ENCODE measurements at places on chromosomes 2 and 18.

GRCh38 chr2:216405588-216405987 is 6.7 kb upstream of the SMARCAL1 start:
- DNase-seq, result no peak

GRCh38 chr2:38030635-38031355 is 45.2 kb downstream of the CYP1B1 start:
- DNase-seq, result no peak

GRCh38 chr18:73980289-73980979 is 167.2 kb downstream of the FBXO15 start:
- DNase-seq, result peak; percentile 25

DNA sequence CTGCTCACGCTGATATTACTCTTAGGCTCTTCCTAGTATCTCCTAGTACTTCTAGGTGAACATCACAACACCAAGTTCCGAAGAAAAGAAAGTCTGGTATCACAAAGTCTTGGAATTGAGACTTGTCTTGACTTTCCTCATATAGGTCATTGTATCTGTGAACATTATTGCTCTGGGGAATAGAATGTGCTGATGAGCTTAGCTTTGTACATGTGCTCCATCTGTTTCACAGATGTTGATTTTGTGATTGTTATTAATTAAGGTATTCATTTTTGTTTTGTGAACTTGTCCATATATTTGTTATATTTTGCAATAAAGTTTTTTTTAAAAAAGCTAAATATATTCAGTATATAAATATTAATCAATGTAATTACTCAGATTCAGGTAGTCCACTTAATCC is 111.7 kb downstream of the BABAM2 start:
- no peak for DNase-seq

DNA sequence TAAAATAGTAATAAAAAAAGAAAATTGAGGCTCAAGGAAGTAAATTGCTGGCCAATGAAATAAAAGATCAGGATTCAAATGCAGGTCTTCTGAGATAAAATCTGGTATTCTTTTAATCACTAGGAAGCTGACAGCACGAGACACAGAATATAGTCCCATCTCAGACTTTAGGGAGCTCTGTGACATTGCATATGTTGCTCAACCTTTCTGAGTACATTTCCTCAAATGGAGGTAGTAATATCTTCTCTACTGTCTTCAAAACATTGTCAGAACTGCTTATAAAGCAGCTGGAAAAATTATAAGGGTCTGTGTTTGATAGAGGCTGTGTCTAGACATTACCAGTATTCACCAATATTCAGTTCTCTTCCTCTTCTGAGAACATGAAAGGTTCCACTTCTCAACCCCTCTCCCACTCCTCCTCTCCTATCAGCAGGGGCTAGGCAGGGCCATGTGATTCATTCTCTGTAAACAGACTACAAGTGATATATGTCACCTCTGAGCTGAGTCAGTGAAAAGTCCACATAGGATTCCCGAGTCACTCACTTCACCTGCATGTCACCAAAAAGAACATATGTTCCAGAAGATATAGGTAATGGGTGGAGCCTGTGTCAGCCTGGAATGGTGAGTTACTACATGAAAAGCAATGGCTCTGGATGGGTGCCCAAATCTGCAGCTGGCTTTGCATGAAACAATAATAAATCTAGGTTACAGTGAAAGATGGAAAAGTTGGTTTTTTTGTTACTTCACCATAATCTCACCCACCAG is 7.1 kb downstream of the KCNE4 start:
- DNase-seq, result peak; percentile 31

- no peak for DNase-seq
Observed at GRCh38 chr18:40283560-40283959, 1671.5 kb upstream of the PIK3C3 start.

- no peak for DNase-seq
Observed at GRCh38 chr2:127672341-127673224, 2.7 kb downstream of the LIMS2 start.

DNA sequence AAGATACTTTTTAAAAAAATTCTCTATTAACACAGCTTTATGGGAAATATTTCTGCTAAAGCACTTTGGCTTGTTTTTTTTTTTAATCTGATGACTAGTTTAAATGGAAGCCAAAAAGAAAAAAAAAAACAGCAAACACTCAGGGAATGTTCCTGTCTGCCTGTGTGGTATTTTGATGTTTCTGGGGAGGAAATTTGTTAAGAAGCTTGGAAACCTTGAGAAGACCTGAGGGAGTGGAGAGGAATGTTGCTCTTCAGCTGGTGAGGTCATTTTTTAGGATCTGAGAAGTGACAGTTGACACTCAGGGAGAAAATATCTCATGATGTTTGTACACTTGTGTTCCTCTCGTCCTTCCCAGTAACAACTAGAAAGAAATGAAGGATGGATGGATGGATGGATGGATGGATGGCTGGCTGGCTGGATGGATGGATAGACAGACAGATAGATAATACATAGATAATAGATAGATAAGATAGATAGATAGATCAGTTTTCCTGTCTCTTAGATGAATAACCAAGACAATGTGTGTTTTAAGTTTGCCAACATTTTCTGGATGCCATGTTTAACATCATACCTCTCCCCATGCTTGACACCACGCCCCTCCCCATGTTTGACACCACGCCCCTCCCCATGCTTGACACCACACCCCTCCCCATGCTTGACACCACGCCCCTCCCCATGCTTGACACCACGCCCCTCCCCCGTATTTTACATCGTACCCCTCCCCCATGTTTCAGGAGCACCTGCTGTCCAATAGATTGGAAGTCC is 84.8 kb downstream of the CTIF start:
- DNase-seq, result no peak

DNA sequence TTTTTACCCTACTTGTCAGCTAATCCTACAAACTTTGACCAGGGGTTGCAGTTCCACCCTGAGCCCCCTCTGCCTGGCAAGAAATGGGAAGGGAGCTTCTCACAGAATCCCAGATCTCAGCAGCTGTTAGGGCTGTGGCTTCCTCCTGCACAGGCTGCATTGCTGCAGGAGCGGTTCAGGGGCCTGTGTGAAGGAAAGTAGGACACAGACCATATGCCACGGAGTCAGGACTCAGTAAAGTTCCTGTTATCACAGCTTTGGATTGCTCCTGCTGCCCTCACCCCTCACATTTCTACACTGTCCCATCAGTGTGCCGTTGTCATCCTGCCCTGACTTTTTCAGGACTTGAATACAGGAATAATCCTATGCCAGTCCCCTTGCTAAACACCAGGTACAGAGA is 62.8 kb upstream of the SP3 start:
- DNase-seq, result no peak

DNA sequence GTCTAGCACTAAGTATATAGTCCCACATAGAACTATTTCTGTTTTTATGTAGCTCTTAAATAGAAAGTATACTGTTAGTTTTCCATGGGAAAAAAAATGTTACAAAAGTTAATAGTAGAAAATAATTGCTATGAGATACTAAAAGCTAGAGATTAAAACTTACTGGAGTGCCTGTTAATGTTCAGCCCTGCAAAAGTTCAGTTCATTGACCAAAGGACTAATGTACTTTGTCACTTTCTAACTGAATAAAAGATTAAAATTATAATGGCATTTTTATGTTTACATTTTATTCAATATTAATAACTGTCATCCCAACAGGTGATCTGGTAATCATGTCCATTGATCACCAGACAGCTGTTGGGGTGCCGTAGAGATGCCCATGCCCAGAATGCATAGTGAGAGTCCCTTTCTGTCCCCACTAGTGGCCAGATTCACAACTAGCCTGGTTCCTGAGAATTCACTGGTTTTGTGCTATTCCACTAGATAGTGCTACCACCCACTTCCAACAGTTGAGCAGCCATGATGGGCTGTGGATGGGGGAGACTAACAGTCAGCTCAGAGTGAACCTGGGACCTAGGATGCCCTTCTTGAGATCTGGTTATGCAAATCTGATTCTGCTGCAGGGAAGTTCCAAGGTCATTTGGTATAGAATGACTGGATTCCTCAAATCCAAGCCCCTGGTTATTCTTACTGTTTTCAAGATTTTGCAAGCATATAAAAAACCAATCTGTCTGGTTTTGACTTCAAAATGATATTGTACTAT is 57.8 kb downstream of the AFTPH start:
- DNase-seq, result no peak

GRCh38 chr2:178860551-178860950 is 53.3 kb upstream of the TTN start:
- no peak for DNase-seq

GRCh38 chr2:173667415-173667814 is 297.8 kb downstream of the SP3 start:
- DNase-seq, result peak; percentile 30

DNA sequence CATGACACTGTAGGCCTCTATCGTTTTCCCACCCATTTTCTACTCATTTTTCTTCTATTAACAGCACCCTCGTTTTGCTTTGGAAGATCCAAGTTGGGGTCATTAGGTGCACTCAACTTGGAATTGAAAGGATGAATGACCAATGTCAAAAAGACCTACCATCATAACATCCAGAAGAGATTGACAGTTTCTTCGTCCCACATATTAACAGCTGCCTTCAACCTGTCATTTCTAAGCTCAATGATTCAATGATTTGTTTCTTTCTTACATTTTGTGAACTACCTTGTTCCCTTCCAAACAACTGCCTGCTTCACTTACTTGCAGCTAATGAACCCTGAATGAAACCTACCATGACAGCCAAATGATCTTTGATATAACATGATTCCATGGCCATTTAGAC is 224.0 kb upstream of the KCNH7 start:
- no peak for DNase-seq

- DNase-seq, result no peak
Observed at GRCh38 chr2:237757616-237758015, 41.0 kb upstream of the RBM44 start.

GRCh38 chr2:200930947-200931626 is 32.4 kb downstream of the ORC2 start:
- no peak for DNase-seq

GRCh38 chr2:236661061-236661761 is 91.6 kb downstream of the ACKR3 start:
- DNase-seq, result no peak

- DNase-seq, result no peak
Observed at GRCh38 chr2:127559454-127559853, 24.0 kb downstream of the MYO7B start.

DNA sequence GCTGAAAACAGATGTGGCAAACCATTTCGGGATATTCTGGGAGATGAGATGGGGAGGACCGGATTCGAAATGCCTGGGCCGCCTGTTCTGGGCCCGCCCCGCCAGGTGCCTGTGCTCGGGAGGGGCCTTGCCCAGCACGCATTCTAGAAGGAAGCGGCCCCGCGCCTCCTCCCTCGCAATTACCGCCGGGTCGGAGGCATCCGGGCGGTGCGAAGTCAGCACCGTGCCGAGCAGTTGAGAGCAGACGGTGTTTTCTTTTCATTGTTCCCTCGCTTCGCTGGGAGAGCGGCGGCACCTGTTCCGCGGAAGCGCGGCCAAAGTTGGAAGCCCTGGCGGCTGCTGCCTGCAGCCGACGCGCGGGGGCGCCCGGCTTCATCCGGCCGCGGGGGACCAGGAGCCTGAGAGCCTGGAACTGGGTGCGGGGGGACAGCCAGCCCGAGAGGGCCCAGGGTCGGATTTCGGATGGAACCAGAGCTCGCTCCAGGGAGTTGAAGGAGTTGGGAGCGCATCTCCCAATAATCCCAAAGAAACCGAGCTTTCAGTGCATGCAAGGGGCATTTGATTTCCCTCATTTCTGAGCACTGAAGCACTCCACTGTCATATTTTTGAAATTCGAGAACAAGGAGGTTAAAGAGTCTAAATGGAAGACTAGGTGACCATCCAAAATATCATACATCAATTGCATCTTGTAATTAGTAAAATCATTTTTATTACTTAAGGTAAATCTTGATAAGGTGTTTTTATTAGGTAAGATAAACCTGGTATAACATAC is 241.8 kb upstream of the RAB12 start:
- DNase-seq, result peak; percentile 92

- DNase-seq, result no peak
Observed at GRCh38 chr18:63142594-63143225, 176.9 kb downstream of the BCL2 start.

DNA sequence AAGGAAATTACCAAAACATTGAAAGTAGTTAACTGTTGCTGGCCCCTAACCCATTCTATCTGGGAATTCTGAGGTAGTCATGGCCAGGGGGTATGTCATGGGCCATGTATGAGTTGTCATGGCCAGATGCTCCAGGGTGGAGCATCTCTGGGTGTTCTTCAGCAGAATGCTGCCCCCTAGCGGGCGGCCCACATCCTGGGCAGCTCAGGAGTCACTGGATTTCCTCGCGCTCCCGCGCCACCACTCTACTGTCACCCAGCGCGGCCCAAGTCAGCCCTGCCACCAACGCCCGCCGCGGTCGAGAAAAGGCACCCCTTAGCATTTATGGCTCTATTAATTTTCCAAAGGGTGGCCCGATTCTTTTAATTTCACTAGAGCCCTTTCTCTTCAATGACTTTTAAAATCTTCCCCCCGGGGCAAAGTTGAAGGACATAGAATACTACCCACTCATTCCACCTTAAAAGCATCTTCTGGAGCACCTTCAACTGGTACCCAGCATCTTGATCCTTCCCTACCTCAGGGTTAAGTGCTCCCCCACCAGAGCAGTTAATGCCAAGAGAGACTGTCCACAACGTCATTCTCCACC is 41.6 kb downstream of the PKDCC start:
- no peak for DNase-seq

- DNase-seq, result no peak
Observed at GRCh38 chr2:24985511-24985910, 13.8 kb upstream of the DNAJC27 start.

DNA sequence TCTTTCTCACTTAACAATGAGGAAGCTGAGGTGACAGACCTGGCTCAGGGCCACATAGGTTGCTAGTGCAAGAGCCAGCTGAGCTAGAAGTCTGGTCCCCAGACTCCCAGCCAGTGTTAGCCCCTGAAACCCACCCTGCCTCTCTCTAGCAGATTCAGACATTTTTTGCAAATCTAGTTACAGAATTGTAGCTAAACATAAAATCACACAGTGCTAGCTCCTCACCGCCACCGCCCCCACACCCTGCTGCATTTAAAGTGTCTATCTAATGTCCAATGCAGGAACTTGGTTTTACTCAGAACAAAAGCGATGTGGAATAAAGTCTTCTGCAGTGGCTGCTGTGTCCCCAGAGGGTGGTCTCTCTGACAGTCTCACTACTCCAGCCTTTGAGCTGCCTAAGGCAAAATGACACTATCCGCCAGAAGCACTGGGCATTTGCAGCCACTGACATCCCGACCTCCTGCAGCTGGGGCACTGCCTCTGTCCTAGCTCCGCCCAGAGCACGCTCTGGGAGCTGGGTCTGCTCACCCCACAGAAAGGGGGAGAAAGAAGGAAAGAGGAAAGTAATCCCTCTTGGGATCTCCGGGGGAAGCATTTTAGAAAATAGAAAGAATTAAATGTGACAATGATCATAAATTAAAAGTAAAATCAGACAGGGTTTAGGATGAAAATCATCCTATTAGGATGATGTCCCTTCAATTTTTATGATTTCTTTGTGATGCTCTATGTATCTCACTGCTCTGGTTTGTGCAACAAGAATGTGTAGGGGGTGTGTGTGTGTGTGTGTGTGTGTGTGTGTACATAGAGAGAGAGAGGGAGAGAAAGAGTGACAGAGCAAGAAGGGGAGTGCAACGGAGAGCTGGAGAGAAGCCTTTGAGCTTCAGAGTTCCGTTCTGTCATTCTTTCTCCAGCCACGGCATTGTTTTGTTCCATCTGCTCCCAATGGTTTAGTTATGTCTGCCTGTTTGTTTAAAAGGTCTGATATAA is 50.5 kb upstream of the ST8SIA3 start:
- no peak for DNase-seq

Data from NCI-H510A treated with DMSO at 0.1 percent for 48 hours (cell line).